ENCODE measurements at places on chromosomes 12 and 14.

GRCh38 chr12:79690142-79690637, 574 bp downstream of the PAWR start:
- peak; percentile 85 for DNase-seq

- DNase-seq, result no peak
Observed at GRCh38 chr12:118033902-118034301, 17.4 kb downstream of the RFC5 start.

DNA sequence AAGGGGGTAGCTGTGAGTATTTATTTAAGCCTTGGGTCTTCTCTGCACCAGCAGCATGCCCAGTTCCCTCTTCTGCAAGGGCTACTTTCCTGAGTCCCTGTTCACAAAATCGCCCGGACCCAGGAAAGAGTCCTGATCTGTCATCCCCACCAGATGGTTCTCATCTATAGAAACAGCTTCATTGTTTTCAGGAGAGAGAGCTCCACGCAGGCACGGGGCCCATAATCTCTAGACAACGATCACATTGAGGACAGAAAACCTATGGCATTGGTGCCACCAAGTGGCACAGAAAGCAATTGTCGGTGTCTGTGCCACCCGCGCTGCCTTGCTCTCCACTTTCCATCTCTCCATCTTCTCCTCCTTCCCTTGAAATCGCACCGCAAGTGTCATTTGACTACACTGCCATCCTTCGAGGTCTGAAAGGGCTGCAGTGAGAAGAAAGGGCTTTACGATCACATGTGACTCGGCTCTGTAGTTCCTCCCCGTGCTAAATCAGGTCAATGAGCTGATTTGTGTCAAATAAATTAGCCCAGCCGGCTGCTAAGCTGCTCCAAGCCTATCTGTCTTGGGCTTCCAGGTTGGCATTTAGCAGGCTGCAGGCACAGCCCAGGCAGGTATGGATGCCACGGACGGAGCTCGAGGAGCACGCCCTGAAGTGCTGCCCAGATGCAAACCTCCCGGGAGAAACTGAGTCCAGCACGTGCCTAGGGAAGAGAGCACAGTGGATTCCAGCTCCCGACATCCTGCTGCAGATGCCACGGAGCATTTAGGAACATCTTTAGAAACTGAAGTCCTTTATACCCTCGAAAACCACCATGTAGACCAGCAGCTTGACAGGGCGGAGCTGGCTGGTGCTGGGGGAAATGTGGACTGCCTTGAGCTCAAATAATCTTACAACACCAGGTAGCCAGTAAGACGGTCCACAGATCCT, 28.8 kb downstream of the SPRING1 start:
- no peak for DNase-seq

- DNase-seq, result no peak
Observed at GRCh38 chr12:65885312-65885711, 61.0 kb downstream of the HMGA2 start.

DNA sequence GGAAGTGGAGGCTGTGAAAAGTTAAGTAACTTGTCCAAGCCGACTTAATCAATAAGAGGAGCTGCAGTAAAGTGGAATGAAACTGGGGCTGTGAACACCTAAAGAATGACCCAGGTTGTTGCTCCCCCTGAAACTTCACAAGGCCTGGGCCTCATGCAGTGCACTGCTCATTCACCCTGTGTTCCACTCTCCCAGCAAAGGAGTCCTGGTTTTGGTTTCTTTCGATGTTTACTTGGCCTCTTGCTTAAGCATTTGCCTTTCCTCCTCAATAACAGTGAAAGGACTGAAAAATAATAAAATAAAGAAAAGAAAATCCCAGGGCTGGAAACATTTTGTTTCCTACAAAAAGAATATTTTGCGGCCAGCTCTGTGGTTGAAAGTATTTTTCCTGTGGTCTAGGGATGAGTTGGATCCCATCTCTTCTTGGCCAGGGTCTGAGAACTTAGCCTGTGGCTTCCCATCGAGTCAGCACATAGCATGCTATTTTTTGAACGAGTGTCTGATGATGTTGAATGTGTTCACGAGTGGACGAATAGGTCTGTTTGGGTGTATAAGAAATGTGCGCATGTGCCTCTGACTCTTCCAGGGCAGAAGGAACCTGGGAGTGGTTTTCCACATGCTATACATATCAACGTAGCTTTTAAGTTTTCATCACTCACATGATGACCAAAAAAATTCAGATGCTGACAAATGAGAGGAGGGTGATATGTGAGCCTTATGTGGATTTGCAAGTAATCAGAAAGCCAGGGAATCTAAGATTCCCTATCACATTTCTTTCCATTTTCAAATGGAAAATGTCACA, 349.8 kb downstream of the ZFP36L1 start:
- no peak for DNase-seq

DNA sequence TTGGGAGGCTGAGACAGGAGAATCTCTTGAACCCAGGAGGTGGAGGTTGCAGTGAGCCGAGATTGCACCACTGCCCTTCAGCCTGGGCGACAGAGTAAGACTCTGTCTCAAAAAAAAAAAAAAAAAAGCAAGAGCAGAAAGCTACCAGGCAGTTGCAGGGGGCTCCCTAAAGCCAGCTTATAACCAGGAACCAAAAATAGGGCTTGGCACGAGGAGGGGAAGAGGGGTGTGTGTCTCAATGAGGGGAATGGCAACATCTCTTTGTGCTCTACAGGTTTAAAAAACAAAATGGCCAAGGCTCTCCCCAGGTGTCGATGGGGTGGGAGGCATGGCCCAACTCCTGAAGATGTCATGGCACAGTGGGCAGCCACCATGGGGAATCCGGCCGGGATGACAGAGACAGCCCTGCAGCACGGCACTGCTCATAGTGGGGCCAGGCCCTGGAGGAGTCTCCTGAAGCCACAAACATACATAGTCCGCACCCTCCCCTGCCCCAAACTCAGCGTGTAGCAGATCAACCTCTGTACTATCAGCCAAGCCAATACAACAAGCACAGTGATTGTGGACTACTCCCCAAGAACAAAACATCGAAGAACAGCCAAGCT, 16.0 kb upstream of the EIF5 start:
- no peak for DNase-seq

DNA sequence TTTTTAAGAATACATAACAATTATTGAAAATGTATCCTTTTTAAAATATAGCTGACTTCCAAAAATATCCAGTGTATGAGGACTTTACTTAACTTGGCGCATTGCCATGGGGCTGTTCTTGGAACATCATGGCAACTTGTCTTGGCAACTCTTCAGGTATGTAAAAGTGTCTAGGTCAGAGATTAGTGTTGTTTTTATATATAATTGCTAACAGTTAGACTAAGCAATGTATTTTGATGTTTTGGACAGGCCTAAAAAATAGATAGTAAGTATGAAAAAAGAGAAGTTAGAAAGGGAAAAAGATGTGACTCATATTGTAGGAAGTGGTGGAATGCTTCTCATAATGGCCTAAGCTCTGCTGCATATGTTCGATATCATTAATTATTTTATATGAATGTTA, 70.9 kb downstream of the MON2 start:
- DNase-seq, result peak; percentile 88

- DNase-seq, result no peak
Observed at GRCh38 chr12:111034083-111034885, 113.9 kb upstream of the MYL2 start.

DNA sequence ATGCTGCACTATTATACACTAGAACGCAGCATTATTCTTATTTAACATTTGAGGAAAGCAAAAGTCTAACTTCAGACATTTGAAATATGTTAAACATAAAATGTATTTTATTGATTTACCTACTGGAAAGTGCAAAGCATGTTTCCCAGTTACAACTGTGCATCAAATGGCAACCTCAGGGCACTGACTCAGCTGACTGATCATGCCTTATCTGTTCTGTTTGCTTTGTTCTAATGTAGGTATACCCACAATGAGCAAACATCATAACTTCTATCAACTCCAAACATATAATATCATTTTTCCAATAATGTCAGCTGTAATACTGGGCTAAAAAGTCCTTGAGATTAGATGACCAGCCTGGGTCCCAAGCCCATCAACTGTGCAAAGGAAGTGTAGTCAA, 431.0 kb downstream of the FOXG1 start:
- no peak for DNase-seq

- no peak for DNase-seq
Observed at GRCh38 chr12:123966596-123966995, 6.0 kb downstream of the CCDC92 start.

DNA sequence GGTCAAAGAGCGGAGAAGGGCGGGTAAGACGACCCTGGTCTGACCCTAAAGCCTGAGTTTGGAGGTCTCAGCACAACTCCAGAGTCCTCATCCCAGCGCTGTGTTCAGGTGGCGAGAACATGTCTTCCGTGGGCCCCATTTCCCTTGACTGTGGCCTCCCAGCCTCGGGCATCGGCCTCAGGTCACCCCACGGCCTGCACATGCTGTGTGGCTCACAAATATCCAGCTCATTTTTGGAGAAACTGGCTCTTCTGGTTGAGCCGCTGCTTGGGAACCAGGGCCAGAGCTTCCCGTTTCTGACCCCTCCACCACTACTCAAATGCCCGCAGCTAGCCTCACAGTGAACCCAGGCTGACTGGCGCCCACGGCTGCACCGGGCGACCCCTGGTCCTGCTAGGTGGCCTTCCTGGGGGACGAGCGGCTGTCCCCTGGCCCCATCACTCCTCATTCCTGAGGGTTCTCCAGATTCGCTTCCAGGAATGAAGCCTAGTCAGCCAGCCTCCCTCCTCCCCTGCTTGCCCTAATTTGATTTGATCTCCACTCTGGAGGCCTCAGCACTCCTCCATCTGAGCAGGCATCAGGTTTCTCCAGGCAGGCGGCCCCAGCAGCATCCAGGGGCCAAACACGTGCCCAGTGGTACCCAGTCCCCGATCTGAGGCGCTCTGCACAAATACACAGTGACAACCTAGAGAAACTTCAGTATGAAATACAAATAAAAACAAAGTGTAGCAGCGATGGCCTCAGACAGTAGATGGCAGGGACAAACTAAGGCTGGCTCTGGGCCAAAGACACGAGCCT, 4.7 kb downstream of the P2RX2 start:
- no peak for DNase-seq

- no peak for DNase-seq
Observed at GRCh38 chr12:103758310-103759089, 82.5 kb downstream of the NT5DC3 start.

DNA sequence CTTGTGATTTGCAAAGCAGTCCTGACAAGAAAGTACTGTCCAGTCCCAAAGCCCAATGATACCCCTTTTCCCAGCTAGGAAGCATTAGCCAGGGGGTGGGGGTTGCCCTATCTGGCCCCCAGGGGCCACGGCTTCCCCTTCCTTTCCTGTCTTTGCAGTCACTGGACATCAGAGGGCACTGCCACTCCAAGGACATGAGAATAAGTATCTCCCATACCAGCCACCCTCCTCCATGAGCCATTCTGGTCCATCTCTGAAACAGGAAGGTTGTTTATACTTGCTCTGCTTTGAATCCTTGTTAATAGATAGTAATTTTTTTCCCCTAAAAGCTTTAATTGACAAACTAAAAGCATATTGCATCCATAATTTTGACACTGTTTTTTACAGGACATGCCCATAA, 29.7 kb downstream of the RBM19 start:
- no peak for DNase-seq

DNA sequence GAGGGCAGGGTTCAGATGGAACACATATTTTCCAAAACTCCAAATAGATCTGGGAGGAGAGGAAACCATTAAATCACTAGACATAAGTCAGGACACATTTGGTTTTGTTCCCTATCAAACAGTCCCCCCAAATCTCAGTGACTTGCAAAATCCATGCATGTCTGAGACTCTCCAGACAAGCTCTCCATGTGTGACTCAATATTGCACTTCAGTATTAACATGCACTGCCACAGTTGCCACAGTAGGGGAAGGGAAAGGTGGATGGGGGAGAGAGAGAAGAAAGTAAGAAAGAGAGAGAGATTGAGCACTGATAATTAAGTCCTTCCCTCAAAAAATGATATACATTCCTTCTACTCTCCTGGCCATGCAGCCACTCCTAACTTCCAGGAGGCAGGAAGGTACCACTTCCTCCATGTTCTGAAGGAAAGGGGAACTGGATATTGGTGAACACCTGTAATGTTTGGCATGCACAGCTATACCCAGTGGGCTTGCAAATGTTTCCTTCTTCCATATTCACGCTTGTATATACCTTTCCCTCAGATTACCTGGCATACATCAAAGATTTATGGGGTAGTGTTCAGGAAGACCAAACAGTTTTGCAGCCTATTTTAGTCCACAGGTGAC, 310.0 kb downstream of the ZFP36L1 start:
- no peak for DNase-seq

DNA sequence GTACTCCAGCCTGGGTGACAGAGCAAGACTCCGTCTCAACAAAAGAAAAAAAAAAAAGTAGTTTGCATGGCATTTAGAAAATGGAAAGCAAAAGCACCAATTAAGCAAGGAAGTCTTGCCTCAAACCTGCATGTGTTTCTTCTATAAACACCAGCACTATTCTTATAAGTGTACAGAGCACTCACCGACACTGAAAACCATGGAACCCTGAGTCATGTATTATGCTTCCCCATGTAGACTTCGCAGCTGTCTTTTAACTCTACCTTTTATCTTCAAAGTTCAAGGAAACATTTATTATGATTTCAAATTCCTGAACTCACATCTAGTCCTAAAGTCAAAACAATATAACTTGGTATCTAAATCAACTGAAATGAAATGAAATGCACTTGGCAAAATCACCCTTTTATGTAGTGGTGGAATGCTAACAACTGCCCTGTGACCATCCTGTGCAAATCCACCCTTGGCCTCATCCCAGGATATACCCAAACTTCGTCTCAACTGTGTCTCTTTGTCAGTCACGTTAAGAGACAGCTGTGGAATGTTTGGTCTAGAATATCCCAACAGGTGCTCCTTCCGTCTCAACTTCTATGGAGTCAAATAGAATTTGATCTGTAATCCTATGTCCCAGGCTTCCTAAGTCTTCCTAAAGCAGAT, 4.8 kb downstream of the BCAT1 start:
- DNase-seq, result no peak

DNA sequence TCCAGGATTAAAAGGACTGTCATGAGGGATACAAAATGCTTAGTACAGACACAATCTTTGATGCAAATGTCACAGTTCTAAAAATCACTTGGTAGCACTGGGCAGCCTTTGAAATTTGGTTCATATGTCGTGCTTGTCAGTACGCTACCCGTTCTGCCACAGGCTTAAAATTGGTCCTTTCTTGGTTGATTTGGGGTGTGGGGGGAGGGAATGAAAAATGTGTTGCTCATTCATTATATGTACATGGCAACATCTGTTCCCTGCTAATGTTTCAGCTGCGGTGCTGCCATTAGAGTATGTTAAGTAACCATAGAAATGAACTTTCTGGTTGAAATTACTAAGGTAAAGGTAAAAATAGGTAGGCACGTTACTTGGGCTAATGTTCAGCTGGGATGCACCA, 155.4 kb upstream of the ARHGAP5 start:
- DNase-seq, result no peak

Data from NCI-H226 (cell line).